ENCODE measurements at places on chromosomes 4 and X.

GRCh38 chrX:129606918-129607317, 47.8 kb downstream of the APLN start:
- no peak for DNase-seq

- no peak for DNase-seq
These were observed 20.4 kb downstream of the ADGRL3 start for GRCh38 chr4:61220556-61220955.

GRCh38 chr4:80138551-80139538, 58.5 kb upstream of the PRDM8 start:
- DNase-seq = peak; percentile 61

GRCh38 chr4:152064753-152065152, 303.9 kb upstream of the GATB start:
- DNase-seq = no peak

GRCh38 chr4:138135610-138136009, 106.5 kb downstream of the SLC7A11 start:
- no peak for DNase-seq

- no peak for DNase-seq
These were observed 29.5 kb downstream of the FHDC1 start for GRCh38 chr4:152965611-152966010.

- DNase-seq = no peak
These were observed 1263.1 kb downstream of the PCDH7 start for GRCh38 chr4:31983246-31983645.

DNA sequence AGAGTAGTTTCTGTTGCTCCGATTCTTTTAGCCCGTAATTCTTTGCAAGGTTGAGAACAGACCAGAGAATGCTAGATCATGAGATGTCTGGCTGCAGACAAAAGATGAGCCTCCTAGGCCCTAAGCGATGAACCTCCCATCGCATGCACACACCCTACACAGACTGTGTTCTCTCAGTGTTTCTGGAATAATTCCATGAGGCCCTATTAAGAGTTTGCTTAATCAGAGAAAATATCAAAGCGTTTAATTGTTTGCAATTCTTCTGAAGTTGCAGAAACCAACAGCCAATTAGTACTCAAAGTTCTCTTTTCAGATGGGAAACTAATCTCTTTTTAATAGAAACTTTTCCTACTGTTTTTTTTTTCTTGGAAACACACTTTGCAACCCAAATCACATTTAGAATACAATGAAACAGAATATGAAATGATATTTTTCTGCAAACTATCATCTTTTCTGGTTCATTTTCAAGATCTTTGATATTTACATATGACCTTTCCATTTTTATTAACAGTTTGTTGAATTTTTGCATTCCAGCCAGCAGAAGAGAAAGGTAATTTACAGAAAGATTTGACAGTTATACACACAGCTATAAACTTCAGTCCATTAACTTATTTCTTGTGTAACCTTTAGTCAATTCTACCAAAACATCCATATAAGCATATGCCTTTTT, 1525.6 kb downstream of the ARAP2 start:
- DNase-seq = no peak

- DNase-seq = no peak
These were observed 1024.5 kb upstream of the PCDH10 start for GRCh38 chr4:132124624-132124974.

- DNase-seq = no peak
These were observed 816 bp downstream of the EREG start for GRCh38 chr4:74365761-74366160.

- DNase-seq = no peak
These were observed 362.9 kb downstream of the PDGFC start for GRCh38 chr4:156608651-156609050.

DNA sequence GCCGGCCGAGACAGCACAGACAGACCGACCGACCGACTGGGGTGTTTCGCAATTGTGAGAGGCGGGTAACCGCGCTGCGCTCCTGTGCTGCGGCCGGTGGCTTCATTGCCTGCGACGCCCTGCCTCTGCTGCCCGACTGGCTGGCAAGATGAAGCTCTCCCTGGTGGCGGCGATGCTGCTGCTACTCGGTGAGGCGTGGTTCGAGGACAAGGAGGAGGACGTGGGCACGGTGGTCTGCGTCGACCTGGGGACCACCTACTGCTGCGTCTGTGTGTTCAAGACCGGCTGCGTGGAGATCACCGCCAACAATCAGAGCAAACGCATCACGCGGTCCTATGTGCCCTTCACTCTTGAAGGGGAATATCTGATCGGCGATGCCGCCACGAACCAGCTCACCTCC, 565.7 kb upstream of the SMIM31 start:
- DNase-seq = no peak

- no peak for DNase-seq
These were observed 40.7 kb downstream of the ZBTB49 start for GRCh38 chr4:4330794-4331193.

DNA sequence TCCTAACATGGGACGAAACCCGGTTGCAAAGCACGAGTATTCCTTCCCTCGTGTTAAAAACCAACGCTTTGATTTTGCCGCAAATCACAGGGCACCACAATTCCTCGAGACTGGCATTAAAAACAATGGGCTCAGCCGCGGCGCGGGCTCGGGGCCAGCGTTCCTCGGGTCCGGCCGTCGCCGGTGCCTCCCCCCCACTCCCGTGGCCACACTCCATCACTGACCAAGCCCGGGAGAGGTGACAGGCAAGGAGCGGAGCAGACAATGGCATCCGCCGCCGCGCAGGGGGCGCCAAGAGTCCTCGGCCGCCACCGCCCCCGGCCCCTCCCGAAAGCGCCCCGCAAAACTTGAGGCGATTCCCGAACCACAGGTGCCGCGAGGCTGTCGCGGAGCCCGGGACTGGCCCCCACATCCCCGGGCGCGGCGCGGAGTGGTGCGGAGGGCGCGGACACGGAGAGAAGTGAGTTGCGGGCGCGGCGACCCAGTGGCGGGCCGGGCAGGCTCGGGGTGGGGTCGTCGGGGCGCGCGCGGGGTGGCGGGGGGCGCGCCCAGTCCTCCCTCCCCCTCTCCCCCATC, 445 bp downstream of the AP1S2 start:
- peak; percentile 61 for DNase-seq

GRCh38 chr4:170697045-170697444, 607.3 kb upstream of the AADAT start:
- DNase-seq = no peak

GRCh38 chrX:10649265-10649664, 28.9 kb upstream of the MID1 start:
- no peak for DNase-seq

DNA sequence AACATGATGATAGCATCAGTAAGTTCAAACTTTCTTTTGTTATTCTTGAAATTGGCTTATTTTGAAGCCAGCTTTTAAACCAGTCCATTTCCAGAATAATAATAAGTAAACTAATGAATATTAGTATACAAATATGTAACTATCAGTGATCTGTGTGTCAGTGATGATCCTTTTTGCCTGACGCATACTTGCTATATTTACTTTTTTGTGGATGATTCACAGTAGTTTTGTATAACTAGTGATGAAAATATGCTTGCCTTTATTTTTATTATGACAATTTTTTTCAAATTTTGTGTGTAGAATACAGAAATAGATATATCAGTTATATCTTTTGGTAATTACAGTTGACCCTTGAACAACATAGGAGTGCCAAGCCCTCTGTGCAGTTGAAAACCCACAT, 49.5 kb downstream of the USP53 start:
- DNase-seq = no peak

- DNase-seq = no peak
These were observed 29.7 kb downstream of the PPP1R2C start for GRCh38 chrX:42748067-42748850.

DNA sequence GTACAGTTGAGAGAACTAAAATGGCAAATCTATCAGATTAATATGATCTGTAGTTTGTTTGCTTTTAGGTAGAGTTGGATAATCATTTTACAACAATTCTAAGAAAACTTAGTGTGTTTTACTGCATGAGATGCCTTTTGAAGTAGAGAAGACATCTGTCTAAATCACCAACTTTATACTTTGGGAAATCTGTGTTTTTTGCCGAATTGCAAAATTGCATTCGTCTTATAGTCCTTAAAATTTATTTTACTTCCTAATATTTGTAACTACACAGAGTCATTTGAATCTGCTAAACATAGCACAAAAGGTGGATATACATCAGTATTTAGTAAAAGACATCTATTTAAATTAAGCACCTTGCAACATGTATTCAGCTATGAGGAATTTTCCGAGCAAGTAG, 100.0 kb downstream of the CCSER1 start:
- DNase-seq = no peak

GRCh38 chr4:114209584-114209983, 230.1 kb upstream of the ARSJ start:
- DNase-seq = no peak

DNA sequence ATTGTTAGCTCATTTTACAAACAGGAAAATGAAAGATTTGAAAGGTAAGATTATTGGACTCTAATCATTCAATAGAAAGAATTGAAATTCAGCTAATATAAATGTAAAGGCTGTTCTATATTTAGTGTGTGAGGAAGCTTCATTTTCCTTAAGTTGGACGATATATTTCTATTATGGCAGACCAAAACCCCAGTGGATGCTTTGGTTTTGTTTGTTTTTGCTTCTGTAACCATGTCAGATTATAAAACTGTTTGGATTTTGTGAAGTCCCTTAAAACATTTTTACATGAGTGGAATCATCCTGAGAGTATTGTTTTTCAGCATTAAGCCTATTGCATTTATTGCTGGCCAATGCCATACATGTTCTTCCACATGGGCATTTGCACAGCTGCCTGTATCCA, 110.2 kb upstream of the ENPEP start:
- DNase-seq = no peak

DNA sequence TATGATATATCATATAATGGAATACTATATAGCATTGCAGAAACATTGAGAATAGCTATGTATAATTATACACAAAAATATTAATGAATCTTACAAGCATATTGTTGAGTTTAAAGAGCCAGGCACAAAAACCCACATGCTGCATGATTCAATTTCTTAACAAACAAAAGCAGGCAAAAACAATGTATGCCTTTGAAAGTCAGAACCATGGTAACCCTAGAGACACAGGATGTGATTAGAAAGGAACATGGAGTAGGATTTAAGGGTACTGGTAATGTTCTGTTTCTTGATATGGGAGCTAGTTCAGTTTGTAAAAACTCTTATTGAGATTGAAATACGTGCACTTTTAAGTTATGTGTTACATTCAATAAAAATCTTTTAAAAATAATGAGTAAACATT, 21.5 kb downstream of the CXCL8 start:
- DNase-seq = no peak

DNA sequence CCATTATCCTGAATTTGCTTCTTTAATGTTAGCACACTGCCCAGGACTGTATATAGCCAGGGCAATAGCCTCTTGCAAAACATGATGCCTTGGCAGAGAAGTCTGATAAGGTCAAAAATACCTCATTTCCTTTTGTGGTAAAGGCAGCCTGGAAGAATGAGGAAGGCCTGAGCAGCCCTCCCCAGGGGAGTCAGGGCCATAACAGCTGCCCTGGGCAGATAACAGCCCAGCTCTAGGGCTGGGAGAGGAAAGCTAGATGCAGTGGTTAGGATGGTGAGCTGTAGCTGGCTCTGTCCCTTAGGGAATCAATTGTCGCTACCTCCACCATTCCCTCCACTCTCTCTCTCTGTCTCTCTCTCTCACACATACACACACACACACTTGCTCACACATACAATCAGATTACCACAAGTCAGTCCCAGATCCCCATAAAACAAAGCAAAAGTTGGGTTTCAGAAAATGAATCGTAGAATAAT, 29.2 kb downstream of the EFHC2 start:
- no peak for DNase-seq

- no peak for DNase-seq
These were observed 763 bp upstream of the PRRG1 start for GRCh38 chrX:37348231-37348970.

- DNase-seq = no peak
These were observed 326.3 kb downstream of the RAPGEF2 start for GRCh38 chr4:159428975-159429692.

DNA sequence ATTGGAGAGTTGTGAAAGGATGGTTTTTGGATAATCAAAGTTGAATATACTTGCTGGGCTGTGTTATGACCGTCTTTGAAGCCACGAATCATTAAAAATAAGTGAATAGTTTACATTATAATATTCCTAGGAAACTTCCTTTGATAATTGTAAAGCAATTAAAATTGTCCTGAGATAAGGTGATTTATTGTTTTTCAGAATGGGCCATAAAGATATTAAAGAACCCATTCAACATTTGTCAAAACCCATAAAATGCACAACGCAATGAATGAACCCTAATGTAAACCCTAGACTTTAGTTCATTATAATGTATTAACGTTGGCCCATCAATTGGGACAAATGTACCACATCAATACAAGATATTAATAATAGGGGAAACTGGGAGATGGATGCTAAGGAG, 11.4 kb downstream of the FHL1 start:
- no peak for DNase-seq

DNA sequence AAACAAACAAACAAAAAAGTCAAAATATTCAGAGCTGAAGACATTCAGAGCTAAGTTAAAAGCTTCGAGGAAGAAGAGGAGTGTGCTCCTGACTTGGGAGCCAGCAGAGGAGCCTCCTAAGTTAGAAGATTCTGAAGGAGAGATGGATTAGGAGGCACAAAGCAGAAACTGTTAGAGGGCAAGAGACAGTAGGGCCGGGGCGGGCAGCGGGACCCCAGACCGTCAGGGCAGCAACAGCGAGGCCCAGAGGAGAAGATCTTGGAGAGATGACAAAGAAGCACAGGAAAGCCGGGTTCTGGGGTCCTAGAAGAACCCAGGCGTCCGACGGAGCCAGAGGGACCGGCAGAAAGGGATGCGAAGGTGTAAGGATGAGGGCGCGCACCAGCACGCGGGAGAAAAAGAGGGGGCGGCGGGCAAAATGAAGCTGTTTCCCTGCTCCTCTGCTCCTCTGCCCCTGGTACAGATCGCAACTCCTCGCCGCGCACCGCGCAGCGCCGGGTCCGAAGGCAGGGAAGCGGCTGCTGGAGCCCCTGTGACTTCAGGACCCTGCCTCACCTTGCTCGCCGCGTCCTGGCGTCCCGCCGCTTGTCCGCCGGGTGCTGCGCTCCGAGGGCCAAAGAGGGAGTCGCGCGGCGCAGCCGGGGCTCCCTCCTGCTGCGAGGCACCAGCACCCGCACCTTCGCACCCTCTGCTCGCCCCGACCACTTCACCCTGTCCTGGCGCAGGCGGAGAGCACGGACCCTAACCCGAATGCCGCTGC, 477 bp downstream of the KLHL13 start:
- DNase-seq = no peak

DNA sequence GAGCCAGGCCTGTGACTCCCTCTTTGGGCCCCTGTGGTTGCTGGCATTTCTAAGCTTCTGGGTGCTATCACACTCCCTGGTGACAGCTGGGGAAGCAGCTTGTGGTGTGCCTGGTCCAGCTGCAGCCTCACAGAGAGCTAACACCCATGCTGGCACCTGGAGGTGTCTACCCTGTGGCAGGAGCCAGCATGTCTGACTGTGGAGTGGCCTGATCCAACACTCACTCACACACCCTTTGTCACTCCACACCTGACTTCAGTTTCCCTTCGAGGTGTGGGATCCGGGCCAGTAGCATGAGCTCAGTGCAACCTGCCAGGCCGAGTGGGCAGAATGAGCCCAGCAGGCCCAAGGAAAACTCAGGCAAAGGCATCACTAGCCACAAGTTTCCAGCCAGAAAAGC, 67.5 kb downstream of the TECRL start:
- no peak for DNase-seq

GRCh38 chrX:38578167-38578566, 16.8 kb downstream of the TSPAN7 start:
- DNase-seq = no peak
